ENCODE measurements at places on chromosomes 5 and 9.
A peak's percentile ranks its signal among the peaks of the same experiment; 100 is the strongest.

DNA sequence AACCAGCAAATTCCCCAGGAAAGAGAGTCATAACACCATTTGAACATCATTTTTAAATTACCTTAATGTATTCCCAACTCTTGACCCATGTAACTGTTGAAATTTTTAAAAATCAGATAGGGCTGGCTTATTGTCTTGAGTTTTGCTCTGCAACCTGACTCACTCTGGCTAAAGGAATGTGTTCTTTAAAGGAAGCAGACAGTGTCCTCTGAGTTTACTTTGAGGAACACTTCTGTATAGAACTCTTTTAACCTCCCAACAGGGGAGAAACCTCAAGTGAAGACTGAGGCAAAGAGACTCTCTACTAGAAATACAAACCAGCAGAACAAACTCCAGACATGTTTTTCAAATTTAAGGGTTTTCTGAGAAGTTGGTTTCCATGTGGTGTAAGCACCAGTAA is 248.9 kb downstream of the CWC27 start:
- no peak for DNase-seq

GRCh38 chr5:88109818-88110217 is 158.8 kb downstream of the TMEM161B start:
- DNase-seq: no peak

DNA sequence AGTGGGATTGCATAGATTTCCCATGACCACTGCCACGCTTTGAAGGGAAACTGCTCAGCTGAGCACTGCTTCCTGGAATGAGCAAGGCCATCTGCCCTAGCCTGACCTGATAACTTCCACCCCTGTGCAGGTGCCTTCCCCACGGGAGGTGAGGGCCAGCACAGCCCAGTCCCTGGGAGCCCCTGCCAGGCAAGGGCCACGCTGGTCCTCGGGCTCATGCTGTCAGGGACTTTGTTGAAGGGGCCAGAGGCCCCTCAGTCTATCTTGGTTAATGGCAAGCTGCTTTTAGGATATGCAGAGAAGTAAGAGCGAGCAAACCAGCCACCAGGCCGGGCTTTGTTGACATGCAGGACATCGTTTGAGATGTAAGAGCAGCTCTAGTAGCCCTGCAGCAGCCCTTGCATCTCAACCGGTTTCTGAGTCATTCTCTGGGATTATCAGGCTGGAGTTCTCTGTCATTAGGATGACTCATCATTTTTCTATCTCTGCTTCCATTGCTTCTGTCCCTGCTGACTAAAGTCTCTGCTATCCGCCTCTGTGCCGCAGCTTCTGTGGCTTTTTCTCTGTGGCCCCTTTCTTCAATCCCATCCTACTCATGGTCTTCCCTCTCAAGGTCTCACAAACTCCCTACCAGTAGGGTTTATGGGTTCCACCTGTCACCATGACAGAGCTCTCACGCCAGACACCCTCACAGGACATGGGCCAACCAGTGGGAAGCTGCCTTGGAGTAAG is 30.6 kb upstream of the IQGAP2 start:
- no peak for DNase-seq

DNA sequence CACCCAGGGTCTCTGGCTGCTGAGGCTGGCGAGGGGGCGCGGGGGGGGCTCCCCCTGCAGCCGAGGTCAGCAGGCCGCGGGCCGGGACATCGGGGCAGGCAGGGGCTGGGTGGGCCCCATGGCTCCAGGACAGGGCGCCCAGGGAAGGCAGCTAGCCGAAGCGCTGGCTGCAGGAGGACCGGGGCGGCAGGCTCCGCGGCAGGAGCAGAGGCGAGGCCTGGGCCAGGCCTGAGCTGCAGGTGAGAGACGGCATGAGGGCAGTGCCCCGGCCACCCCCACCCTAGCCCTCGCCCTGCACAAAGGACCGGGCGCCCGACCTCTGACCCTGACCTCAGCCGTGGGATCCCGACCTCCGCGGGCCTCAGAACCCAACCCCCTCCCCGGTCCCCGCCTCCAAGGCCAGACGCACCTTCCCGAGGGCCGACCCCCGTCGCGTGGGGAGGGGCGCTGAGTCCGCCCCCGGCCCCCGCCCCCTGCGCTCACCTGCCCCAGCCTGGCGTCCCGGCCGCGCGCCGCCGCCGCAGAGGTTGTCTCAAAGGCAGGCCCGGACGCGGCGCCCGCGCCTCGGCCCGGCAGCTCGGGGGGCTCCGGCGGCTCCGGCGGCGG is 431 bp downstream of the RNF208 start:
- no peak for DNase-seq

GRCh38 chr9:127848756-127849504 is 5.5 kb downstream of the ENG start:
- DNase-seq: no peak

- no peak for DNase-seq
Measured at GRCh38 chr9:68933434-68934328, 80.2 kb downstream of the PRKACG start.

- DNase-seq: no peak
Measured at GRCh38 chr9:133730994-133731715, 7.0 kb downstream of the SARDH start.

DNA sequence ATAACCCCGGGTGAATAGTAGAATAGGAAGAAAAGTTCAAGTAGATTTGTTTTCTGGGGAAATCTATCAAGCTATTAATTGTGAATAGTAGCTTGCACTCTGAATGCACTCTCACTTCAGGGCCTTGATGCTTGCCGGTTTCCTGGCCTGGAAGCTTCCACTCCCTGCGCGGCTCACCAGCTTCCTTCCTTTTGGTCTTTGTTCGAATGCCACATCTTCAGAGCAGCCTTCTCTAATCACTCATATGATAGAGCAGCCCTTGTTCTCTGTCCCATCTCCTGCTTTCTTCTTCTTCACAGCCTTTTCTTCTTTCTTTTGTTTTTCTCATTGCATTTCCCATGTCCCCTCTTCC is 146.7 kb downstream of the MAST4 start:
- no peak for DNase-seq

DNA sequence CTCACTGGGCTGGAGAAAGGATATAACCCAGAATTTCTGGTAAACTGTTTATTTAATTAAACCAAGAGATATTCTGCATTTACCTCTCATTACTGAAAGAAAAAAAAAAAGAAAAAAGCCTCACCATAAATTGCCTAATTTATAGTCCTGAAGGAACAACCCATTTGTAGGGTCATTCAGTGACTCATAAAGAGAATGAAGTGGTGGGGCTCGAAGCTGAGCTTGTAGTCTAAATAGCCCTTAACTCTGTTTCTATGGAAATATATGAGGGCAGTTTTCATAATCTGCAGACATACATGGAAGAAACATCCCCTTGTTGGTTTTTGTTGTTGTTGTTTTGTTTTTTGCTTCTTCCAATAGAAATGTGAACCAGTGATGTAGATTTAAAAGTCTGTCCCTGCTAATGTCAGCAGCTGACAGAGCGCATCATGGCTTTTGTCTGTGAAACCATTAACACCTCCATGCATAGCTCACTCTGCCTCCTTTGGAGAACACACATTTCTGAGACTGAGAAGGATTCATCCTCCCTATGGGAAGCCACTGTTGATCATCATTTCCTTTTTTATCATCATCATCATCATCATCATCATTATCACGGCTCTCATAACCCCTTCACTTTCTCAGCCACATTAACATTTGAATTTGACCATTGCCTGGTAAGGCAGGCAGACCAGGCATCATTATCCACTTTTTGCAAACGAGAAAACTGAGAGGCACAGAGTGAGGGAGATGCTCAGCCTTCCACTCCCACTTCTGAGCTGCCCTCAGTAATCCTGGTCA is 67.9 kb upstream of the SAP30L start:
- no peak for DNase-seq

DNA sequence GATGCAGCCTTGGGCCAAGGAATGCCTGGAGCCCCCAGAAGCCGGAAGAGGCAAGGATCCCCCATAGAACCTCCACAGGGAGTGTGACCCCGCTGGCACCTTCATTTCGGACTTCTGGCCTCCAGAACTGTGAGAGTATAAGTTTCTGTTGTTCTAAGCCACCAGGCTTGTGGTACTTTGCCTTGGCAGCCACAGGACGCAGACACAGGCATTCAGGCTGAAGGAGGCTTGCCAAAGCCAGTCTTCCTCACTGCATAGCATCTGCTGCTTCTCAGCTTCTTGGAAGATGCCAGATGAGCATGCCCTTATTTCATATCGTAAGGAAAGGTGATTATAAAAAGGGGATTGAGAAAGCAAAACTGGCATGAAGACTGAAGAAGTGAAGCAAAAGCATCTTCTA is 61.1 kb upstream of the TAS2R1 start:
- DNase-seq: no peak

- no peak for DNase-seq
Measured at GRCh38 chr5:139897342-139897741, 101.7 kb downstream of the PSD2 start.

DNA sequence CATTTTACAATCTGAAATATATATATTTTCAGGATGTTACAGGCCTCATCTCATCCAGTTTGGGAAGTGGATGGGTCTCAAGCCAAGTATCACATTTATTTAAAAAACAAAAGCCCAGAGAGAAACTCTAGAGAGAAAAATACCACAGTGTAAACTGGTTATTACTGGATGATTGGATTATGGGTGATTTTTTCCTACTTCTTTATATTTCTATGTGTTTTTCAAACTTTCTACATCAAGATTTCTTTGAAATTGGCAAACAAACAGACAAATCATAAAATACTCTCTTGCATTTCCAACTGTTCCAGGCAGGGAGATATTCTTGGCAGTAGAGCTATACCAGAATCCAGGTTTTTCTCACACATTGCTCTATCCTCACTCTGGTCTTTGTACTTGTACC is 116.0 kb upstream of the SMIM23 start:
- DNase-seq: no peak

- no peak for DNase-seq
Measured at GRCh38 chr9:134440636-134441226, 114.5 kb downstream of the RXRA start.

GRCh38 chr9:120117081-120117480 is 462.9 kb downstream of the CDK5RAP2 start:
- no peak for DNase-seq

GRCh38 chr5:179301796-179302195 is 43.5 kb downstream of the ADAMTS2 start:
- no peak for DNase-seq

DNA sequence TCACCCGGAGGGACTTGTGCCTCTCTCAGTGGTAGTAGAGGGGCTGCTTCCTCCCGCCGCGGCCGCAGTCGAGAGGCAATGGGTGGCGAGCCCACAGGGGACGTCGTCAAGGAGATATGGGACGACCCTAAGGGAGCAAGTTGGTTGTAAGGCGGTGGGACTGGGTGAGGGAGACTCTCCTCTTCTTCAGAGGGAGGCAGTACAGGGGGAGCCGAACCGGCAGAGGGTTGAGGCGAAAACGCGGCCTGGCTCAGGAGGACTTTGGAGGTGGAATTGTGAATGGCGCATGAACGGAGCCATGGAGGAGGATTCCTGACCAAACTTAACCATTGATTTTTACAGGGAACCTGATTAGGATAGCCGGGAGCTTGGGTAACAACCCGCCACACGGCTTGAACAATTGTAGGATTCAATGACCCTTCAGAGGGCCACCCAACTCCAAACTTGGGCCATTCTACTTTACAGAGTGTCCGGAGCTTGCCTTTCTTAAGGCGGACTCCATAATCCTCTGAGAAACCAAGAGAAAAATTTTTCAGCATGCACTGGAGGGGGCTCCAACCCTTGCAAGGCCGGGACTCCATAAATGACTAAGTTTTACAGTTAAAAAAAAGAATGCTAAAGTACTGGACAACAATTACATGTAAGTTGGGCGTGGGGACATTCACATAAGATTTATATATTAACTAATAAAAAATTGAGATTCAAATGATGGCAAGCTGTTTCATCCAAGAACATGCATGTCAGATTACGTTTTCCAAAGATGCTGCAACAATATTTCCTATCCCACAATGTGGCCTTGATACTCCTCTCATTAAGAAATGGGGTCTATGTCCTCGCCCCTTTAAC is 19.4 kb upstream of the RHOBTB3 start:
- no peak for DNase-seq

- DNase-seq: no peak
Measured at GRCh38 chr9:133563291-133563796, 28.8 kb downstream of the ADAMTSL2 start.

- no peak for DNase-seq
Measured at GRCh38 chr5:80668016-80668969, 13.5 kb upstream of the DHFR start.

- peak; percentile 84 for DNase-seq
Measured at GRCh38 chr9:136799854-136800657, 3.9 kb downstream of the CCDC183 start.

DNA sequence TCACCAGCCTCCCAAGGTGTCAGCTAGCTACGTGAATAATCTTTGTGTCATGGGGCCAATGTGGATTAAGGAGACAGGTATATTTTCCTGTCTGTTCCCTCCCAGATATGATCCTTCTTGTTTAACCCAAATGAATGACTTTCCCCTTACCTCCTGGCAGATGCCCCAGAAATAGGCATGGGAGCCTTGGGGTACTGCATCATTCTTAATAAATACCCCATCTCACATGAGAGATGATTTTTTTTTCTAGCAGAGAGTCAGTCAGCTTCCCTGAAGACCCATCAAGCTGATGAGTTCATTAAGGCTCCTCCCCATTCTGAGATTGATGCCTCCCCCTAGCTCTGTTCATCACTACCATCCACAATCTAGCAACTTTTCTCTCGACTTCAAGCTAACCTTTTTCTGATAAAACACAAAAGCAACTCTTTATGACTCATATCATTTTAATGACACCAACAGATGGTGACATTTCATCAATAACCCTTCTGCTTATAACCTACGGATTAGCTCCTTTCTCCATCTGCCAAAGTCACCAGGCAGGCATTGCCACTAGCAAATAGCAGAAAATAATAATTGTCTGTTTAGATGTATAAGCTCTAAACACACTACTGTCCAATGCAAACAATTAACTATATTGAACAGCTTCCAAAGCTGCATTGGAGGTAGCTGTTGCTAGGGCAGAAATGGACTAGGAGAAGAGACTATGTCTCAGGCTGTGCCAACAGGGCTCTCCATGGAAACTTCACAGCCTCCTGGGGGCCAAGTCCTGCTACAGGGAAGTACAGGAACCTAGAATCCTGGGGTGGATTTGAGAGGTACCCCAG is 143.7 kb downstream of the ACER2 start:
- no peak for DNase-seq

DNA sequence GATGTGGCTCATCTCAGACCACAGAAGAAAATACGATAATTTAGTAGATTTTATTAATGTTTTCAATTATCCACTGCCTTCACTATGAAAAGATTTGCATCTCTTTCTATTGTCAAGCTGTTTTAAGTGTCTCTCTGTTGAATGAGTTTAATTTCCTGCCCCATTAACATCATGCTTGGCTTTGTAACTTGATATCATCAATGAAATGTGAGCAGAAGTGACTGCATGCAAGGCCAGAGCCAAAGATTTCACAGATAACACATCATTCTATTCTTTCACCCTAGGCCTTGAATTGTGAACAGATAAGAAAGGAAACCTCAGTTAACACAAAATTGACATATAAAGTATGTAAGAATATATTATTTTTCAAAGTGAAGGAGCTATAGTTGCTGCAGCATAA is 986.4 kb upstream of the CDH18 start:
- DNase-seq: no peak

Measured in T-helper 22 cell (primary cell).